ENCODE measurements at places on chromosomes 12 and 14.

DNA sequence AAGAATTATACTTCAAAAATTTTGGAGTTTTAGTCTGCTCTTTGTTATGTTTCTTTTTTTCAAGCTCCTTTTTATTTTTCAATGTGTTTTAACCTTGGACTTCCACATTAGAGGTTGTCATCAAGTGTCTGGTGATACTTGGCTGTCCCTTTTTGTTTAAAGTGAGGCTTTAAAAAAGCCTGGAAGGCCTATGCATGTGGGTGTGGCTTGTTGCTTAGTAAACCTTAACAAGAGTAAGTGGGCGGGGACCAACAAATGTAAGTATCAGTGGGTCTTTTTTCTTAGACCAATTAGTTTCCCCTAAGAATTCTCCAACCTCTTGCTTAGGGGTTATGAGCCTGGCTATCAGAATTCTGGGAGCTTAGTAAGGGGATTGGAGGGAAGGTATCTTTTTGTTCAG lies 26.4 kb downstream of the HCFC2 start:
- DNase-seq, result no peak

GRCh38 chr14:94706133-94706532 lies 63.8 kb downstream of the GSC start:
- DNase-seq, result no peak

GRCh38 chr14:33510991-33511390 lies 439.9 kb downstream of the EGLN3 start:
- no peak for DNase-seq

- DNase-seq, result no peak
Observed at GRCh38 chr14:105943973-105944602, 417.7 kb downstream of the TMEM121 start.

DNA sequence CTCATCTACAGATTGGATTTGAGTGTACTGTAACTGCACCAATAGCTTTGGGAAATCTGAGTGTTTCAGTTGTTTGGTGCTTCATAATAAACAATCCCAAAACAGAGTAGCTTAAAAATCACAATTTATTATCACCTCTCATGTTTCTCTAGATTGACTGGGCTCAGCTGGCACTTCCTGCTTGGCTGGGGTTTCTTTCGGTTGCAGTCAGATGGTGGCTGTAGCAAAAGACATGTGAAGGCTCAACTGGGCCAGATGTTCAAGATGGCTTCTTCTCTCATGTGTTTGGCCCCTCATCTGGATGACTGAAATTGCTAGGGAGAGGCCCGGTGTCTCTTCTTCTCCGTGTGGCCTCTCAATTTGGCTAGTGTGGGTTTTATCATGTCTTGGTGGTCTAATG lies 12.1 kb upstream of the BMP4 start:
- no peak for DNase-seq

DNA sequence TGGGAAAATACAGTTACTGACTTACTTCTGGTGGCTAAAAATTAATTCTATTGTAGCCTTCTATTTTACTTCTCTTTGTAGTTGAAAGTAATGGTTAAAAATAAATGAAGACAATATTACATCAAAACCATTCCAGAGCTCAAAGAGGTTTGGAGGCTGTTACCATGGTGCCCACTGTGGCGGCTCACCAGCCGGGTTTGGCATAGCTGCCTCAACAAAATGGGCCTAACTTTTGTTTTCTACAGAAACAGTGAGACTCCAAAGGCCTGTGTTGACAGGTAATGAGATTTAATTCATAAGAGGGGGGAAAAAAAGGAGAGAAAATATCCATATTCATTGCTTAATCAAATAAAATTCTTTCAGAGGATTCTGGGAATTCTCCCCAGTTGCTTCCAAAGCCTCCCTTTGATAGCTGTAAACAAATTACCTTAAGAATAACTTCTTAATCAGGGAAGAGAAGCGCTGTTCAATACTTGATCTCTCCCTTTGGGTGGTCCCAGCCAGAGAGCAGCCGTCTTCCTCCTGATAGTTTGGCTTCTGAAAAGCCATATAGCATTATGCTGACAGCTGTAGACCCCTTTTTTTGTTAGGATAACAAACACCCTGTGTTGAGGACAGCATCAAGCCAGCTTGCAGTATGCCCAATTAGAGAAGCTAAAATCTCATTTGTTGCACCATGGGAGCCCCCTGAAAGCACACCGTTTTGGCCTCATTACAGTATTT lies 266.8 kb downstream of the NEDD1 start:
- no peak for DNase-seq

- no peak for DNase-seq
Observed at GRCh38 chr14:91413547-91414474, 3.8 kb downstream of the CCDC88C start.

- DNase-seq, result no peak
Observed at GRCh38 chr12:131456301-131457027, 254.4 kb upstream of the SFSWAP start.

- DNase-seq, result no peak
Observed at GRCh38 chr12:109358154-109358869, 10.6 kb downstream of the MYO1H start.

DNA sequence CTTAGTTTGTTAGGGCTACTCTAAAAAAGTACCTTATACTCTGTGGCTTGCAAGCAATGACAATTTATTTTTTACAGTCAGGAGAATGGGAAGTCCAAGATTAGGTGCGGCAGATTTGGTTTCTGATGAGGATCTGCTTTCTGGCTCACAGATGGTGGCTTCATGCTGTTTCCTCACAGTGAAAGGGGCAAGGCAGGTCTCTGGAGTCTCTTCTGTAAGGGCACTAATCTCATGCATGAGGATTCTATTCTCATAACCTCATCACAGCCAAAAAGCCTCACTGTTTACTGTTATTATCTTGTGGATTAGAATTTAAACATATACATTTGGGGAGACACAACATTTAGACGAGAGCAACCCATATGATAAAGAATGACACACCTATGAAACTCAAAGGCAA lies 1957.4 kb upstream of the SEL1L start:
- no peak for DNase-seq

DNA sequence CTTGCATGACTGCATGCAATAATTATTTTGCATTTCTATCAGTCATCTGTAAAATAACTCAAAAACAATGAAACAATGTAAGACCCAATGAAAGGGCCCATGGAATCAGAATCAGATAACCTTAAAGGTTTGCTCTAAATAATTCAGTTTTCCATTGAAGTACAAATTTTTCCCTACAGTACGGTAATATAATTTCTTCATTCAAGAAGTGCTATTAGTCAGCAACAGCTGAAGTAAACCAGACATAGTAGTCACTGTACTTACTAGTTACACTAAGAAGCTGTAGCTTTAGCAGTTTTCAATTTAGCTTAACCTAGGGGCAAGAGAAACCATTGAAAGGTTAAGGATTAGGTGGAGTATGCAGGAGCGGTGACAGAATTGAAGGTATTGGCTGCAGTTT lies 43.5 kb downstream of the BCAT1 start:
- DNase-seq, result no peak

GRCh38 chr14:20631880-20632389 lies 9.6 kb downstream of the OR6S1 start:
- no peak for DNase-seq

GRCh38 chr12:67354966-67355365 lies 85.8 kb downstream of the CAND1 start:
- no peak for DNase-seq

DNA sequence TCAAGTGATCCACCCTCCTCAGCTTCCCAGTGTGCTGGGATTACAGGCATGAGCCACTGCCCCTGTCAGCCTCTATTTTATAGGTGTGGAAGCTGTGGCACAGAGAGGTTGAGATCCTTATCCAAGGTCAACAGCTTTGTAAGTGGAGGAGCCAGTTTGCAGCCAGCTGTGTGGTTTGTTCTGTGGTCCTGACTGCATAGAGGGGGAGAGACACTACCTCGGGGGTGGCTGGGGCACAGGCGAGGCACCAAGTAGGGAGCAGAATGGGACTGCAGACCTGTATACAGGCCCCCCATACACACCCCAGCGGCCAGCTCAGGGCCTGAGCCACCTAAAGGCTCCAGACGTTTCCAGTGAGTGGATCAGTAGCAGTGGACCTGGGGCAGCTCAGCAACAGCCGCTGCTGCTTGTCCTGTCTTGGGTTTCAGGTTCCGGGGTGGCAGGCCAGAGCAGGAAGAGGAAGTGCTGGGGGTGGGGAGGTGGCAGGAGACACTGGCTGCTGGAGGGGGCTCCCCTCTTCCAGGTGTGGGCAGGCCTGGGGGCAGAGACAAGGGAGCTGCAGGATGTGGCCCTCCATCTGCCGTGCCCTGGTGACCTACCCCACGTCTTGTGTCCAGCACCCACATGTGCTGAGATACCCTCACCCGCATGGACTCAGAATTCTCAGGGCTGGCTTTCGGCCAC lies 11.0 kb downstream of the ORAI1 start:
- DNase-seq, result no peak

GRCh38 chr12:110765111-110765510 lies 22.4 kb upstream of the PPP1CC start:
- no peak for DNase-seq

GRCh38 chr12:71455028-71455737 lies 15.6 kb downstream of the LGR5 start:
- no peak for DNase-seq

- DNase-seq, result no peak
Observed at GRCh38 chr14:43336351-43336750, 1170.7 kb downstream of the FSCB start.

DNA sequence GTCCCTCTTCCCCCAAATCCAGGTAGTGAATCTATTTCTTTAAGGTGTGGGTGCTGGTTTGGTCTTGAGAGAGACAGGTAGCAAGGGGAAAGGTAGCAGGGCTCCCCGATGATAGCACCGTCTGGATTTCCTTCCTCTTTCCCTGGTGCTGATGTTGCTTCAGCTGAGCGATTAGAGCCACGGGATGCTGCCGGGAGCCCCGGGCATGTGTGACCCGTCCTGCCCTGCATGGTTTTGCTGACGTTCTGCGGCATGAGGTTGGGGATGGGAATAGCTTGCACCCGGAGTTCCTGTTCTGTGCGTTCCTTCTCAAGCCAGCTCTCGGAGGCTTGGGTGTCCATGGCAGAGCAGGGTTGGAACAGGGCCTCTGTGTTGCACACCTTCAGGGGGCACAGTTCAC lies 107.3 kb downstream of the TSPAN9 start:
- DNase-seq, result no peak

- DNase-seq, result no peak
Observed at GRCh38 chr14:102323102-102323501, 3.6 kb downstream of the ZNF839 start.

- no peak for DNase-seq
Observed at GRCh38 chr12:107486140-107486892, 199.3 kb upstream of the PWP1 start.

GRCh38 chr14:39592116-39592789 lies 160.0 kb upstream of the FBXO33 start:
- no peak for DNase-seq

- no peak for DNase-seq
Observed at GRCh38 chr12:106717673-106718072, 56.8 kb upstream of the RIC8B start.

GRCh38 chr12:116172224-116172849 lies 105.2 kb downstream of the MED13L start:
- DNase-seq, result peak; percentile 10

DNA sequence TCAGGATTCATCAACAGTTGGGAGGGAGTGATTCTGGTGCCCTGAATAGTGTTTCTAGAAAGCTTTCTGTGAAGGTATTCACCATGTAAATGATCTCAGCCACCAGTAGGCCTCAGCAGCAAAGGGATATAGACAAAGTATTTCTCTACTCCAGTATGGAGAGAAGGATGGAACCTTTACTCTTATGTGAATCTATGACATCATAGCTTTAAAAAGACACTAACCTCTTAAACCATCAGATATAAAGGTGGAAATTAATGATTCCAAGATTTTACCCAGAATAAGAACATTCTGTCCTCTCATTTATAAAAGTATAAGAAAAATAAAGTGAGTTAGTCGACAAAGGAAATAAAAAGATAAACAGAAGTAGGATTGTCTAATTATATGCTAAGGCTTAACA lies 4.6 kb downstream of the GPR65 start:
- DNase-seq, result no peak

DNA sequence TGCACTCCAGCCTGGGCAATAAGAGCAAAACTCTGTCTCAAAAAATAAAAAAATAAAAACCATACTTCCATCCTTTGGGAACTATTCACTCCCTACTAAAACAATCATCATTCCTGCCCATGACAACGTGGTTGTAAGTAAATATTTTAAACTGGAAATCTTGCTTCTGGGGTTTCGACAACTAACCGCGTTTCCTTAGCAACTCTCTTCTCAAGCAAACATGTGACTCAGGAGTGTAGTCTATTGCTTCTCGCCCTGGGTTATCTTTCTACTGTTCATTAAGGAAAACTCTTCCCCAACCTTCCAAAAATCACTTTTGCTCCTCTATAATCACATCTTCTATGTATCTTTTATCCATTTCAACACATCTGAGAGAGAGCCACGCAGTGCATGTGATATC lies 21.8 kb downstream of the APPL2 start:
- DNase-seq, result no peak

- no peak for DNase-seq
Observed at GRCh38 chr12:124679533-124680371, 112.3 kb upstream of the NCOR2 start.

GRCh38 chr12:109542014-109542413 lies 31.3 kb downstream of the MMAB start:
- DNase-seq, result no peak

DNA sequence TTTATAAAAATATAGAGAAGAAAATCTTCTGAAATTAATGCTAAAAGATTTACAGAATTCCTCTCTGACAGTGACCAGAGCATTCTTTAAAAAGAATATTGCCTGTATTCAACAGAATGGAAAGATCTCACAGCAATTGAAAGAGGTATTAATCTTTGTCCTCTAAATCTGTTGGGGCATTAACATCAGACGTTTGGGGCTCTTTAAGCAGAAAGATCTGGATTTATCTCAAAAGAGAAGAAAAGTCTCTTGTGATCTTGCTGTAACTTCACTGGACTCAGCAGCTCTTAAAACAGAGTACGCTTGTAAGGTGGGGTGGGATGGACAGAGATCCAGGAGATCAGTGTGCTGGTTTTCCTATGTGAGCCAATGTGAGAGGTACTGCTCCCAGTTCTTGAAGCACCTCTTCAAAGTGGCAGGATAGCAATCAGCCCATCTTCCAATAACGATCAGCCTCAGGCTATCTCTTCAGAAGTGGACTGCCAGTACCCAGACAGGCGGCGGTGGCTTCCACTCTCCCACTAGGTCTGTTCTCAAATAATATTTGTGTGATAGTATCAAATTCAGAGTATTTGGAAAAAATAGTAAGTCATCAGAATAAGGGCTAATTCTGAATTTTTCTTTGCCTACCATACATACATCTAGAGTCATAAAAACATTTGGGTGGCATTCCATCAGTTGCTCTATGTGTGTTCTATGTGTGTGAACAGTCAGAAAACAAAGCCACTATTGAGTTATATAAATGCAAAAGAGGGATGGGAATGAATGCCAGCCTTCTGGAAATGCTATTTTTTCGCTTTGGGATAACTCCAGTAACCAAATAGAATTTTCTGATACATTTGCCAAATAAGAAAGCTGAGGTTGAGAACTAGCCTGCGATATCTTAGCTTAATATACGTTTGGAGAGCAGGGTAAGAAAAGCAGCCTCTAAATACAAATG lies 237.4 kb upstream of the RGS6 start:
- DNase-seq, result no peak

Measured in activated CD4-positive, CD25-positive, alpha-beta regulatory T cell treated with anti-CD3 and anti-CD28 coated beads, Interleukin-2, amount 50 U/mL, for 16 hours (primary cell).